Neuronal stem cell (in vitro differentiated cells): ENCODE measurements at places on chromosomes 1 and 21.

DNA sequence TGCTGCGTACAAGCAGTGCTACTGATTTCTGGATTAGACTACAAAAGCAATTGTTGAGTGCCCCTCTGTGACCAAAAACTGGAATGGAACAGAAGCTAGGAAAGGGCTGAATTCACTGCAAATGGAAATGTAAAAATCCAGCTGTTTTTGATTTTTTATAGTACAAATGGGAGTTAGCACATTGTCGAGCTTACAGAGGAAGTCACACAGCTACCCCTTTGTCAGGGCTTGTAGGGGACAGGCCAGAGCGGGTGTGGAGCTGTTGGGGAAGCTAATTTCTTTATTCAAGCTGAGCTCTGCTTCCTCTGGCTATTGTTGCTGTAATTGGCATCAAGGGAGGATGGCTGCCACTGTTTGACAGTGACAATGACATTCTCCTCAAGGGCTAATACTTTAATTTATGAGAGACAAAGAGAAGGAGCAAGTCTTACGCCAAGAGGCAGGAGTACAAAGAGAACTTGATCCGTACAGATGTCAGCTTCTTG lies 96.1 kb downstream of the SLC35F3 start:
- no peak for DNase-seq

DNA sequence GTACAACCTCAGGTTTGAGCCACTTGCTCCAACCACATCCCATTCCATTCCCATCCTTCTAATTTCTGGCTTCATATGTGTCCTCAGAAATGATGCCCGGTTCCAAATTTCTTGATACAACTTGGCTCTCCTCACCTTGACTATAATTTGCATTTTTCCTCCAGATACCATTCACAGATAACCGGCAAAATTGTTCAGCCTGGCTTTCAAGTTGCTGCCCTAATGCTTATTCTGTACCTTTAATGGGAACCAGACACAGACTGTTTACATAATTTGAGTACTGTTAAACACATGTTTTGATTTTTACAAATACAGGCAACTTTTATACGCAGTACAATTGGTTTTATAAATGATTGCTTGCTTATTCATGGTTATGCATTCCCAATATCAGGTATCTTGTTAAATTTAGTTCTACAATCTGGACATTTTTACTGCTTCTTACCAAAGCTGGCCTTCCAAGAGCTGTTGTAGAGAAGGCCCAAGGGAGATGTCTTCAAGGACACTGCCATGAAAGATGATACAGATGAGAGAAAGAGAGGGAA lies 649.5 kb upstream of the CAMK1G start:
- DNase-seq = no peak

DNA sequence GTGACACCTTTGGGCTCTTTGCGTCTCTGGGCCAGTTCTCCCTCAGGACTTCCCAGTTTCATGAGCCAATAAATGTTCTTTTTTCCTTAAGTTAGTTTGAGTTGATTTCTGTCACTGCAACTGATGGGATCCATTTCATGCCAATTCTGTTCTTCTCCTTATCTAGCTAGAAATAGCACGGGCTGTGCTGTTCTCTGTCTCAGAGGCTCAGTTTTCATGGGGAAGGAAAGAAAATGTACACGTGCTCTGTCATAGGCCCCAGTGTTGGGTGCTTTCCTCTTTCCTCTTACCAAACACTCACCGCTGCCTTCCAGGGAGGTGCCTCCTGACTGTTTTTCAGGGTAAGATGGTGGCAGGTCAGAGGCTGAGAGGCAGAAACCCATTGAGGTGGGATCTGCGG lies 43.2 kb upstream of the ACTL8 start:
- DNase-seq = no peak

- DNase-seq = no peak
Measured at GRCh38 chr1:3899754-3900149, 320 bp downstream of the C1orf174 start.

DNA sequence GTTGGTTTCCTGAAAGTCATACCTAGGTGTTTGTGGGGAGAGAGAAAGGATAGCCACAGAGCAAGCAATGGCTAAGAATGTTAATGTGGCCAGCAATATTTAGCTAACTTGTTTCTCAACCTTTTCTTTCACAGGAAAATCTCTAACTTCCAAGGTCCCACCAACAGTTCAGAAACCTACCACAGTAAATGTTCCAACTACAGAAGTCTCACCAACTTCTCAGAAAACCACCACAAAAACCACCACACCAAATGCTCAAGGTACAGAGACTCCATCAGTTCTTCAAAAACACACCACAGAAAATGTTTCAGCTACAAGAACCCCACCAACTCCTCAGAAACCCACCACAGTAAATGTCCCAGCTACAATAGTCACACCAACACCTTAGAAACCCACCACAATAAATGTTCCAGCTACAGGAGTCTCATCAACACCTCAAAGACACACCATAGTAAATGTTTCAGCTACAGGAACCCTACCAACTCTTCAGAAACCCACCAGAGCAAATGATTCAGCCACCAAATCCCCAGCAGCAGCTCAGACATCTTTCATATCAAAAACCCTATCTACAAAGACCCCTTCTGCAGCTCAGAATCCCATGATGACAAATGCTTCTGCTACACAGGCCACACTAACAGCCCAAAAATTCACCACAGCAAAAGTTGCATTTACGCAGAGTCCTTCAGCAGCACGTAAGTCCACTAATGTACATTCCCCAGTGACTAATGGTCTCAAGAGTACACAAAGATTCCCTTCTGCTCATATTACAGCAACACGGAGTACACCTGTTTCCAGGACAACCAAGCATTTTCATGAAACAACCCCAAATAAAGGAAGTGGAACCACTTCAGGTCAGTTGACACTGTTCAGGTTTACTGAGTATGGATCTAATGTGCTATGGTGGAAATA lies 15.3 kb downstream of the CD55 start:
- no peak for DNase-seq

DNA sequence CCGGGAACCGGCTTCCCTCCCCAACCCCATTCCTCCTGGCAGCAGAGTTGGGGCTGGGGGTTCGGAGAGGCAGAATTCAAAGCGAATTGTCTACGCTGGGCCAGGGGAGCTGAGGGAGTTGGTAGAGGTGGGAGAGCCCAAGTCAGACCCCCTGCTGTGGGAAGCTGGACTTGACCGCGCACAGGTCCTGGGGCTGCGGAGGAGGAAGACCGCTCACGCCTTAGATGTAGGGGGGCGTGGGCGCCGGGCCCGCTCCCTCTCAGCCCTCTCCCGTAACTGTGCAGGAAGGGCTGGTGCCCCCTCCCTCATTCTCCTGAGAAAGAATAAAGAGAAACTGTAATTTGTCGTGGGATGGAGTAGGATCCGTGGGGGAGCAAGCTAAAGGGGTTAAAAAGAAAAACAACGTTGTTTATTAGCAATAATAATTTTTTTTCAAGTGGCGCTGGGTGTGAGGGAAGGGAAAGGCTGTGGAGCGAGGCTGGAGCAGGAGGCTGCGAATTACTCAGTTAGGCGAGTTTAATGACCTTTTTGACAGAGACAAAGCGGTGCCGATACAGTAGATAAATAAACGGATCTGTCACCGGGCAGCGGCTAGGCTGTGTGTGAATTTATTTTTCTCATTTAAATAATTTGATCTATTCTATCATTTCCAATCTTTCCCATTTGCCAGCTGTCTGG lies 838 bp upstream of the GRIK3 start:
- no peak for DNase-seq

GRCh38 chr1:41330588-41331545 lies 30.4 kb upstream of the FOXO6 start:
- DNase-seq = no peak

- DNase-seq = no peak
Measured at GRCh38 chr1:89525169-89525855, 683 bp downstream of the LRRC8B start.

- peak; percentile 15 for DNase-seq
Measured at GRCh38 chr1:111441573-111442192, 7.4 kb downstream of the WDR77 start.
